ENCODE measurements at places on chromosomes 11 and 22.

DNA sequence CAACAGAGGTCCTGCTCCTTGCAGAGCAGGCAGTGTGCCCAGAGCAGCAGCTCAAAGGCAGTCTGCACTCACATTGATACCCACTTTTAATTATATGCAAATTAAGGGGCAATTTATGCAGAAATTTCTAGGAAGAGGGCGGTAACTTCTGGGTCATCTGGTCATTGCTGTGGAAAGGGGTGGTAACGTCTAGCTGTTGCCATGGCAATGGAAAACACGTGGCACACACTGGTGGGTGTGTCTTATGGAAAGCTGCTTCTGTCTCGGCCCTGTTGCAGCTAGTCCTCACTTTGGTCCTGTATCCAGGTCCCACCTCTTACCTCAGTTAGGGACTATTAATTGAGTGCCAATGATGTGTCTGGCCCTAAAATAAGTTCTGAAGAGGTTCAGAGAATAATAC, 36.8 kb downstream of the BARX2 start:
- no peak for DNase-seq

DNA sequence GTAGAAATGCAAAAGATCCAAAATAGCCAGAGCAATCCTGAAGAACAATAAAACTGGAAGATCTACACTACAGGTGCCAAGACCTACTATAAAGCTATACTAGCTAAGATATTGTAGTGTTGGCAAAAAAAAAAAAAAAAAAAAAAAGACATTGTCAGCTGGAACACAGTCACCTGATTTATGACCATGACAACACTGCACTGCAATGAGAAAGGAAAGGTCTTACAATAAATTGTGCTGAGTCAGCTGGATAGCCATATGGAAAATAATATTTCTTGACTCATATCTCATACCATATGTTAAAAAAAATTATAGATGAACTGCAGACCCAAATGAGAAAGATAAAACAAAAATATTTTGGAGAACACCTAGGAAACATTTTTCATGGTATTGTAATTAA, 3.1 kb upstream of the PANX3 start:
- DNase-seq = no peak

DNA sequence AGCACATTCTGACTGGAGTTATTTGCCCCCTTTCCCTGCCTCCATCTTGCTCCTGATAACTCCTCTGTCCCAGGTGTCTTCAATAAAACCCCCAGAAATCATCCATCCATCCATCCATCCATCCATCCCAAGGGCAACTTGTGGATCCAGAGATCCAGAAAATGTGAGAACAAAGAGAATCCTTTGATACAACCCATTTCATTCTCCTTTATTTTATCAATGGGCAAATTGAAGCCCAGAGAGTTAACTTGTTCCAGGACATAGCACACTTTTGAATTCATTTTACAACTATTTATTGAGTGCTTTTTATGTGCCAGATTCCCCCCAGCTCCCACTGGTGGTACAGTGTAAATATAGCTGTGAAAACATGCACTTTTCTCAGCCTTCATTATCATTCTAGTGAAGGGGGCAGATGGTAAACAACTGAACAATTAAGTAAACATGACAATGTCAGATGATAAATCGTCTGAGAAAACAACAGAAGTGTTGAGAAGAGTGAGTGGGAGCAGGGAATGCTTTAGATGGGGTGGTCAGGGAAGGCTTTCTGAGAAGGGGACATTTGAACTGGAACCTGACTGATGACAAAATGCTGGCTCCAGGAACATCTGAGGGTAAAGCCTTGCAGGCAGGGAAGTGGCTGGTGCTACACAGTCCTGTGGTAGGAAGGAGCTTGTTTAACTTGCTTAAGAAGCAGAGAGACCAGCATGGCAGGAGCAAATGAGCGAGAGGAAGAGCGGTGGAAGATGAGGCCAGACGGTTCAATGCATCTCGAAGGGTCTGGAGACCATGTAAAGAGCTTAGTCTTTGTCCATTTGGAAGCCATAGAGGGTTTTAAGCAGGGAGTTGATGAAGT, 80.0 kb upstream of the TIMP3 start:
- DNase-seq = no peak

- no peak for DNase-seq
These were observed 26.3 kb upstream of the CCDC90B start for GRCh38 chr11:83312430-83312829.

DNA sequence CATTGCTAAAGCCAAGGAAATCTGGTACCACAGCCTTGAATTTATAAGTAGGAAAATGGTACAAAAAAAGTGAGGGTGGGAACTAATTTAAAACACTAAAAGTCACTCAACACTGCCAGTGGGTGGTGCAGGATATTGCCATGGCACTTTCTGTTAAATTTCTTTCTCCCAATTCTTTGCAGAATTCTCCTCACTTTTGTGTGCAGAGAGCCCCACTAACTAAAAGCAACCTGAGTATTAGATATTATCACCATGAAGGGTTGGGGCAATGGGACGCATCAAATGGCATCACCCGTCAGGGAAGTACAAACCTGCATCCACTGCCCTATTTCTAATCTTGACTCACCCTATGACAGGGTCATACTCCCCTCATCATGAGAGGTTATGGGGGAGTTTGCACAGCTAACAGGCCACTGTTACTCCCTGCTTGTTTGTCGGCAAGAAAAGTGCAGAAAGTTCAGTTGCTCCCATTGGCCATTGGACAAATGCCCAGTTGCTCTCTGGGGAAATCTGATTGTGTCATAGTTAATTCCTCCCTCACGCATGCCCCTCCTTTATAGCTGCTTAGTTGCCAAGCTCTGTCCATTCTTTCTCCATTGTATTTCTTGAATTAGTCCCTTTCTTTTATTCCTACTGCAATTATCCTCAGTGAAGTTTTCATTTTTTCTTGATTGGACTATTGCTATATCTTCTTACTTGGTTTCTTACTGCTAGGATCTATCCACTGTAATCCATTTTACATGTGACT, 93.8 kb upstream of the BLID start:
- DNase-seq = no peak

GRCh38 chr22:38481162-38481870, 13.4 kb downstream of the KDELR3 start:
- DNase-seq = no peak

- DNase-seq = no peak
These were observed 107.0 kb downstream of the MYO18B start for GRCh38 chr22:25848954-25849353.

Data from HL-60 (cell line).